ENCODE measurements at places on chromosomes 7 and 10.

- no peak for DNase-seq
Measured at GRCh38 chr10:79084972-79085597, 16.3 kb downstream of the ZMIZ1 start.

DNA sequence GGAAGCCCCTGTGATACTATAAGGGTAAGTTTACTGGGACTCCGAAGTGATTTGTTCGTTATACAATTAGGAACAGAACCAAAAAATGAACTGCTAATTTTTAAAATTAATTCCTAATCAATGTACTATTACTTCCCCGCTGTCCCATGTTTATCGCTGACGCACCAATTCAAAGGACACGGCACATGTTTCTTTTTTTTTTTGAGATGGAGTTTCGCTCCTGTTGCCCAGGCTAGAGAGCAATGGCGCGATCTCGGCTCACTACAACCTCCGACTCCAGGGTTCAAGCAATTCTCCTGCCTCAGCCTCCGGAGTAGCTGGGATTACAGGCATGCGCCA lies 1.5 kb upstream of the FMC1 start:
- DNase-seq, result no peak

- no peak for DNase-seq
Measured at GRCh38 chr7:135177028-135177696, 6.7 kb upstream of the CYREN start.

DNA sequence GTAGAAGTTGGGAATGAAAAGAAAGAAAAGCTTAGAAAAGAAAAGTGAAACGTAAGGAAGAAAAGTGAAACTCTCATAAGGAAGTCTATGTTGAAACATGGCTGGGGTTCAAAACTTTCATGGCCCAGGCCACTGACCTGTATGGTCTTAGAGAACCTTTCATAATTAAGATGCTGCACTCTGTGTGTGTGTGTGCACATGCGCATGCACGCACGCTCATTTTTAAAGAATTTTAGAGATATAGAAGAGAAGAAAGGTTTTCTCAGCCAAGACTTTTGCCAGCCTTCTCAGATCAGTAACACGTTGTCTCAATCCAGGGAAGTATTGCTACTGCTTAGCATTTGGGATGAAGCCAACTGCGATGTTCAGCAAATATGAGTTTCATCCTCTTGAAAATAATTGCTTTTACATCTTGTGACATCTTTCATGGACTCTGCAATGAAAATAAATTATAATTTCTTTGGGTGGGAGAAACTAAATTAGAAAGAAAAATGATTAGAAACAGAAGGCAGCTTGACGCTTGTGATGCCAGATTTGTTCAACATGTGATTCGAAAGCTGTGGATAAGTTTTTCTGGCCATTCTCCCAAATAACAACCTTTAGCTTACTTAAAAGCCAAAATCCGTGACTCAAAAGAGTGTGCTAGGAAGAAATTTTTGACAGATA lies 16.2 kb upstream of the SLC26A4 start:
- DNase-seq, result no peak

GRCh38 chr10:74058658-74059057 lies 60.7 kb downstream of the VCL start:
- DNase-seq, result no peak

GRCh38 chr10:101207026-101207425 lies 22.2 kb downstream of the LBX1 start:
- DNase-seq, result no peak

- DNase-seq, result no peak
Measured at GRCh38 chr10:99382176-99382575, 48.2 kb downstream of the GOT1 start.

- peak; percentile 53 for DNase-seq
Measured at GRCh38 chr10:72083790-72084459, 4.4 kb downstream of the SPOCK2 start.

DNA sequence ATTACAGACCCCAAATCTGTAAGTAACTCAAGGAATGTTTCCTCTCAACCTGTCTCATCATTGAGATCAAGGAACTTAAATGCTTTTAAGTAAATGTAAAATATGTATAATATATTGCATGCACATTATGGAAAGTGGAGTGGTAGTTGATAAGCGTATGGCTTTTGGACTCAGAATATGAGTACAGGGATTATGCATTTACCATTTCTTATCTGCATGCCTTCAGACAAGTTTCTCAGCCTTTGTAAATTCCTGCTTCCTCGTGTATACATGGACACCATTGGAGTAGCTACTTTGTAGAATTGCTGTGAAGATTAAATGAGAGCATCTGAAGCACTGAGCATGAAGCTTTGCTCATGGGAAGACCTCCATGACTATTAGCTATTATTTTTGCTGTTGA lies 70.5 kb downstream of the CACNB2 start:
- DNase-seq, result no peak

DNA sequence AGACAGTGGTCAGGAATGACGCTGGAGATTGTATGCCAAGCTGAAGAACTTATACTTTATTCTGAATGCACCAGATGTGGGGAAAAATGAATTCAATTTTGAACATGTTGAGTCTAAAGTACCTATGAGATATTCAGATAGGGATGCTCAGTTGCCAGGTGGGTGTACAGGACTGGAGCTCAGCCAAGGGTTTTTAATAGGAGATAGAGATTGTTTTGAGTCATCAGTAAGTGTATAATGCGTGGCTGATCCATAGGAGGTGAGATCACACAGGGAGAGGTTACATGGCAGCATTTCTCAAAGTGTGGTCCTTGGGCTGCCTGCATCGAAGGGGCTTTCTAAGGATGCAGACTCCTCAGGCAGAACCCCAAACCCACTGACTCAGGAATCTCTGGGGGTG lies 6.8 kb upstream of the HIPK2 start:
- DNase-seq, result no peak

All from effector CD8-positive, alpha-beta T cell (primary cell).